ENCODE measurements at places on chromosomes 13 and 19. TPM values are rescaled to one million over a fixed set of nuclear protein-coding genes. Genes with fewer than 3 reads are reported as not detected.
A peak's percentile ranks its signal among the peaks of the same experiment; 100 is the strongest.

GRCh38 chr19:862581-863314 lies 3.3 kb downstream of the CFD start:
- peak; percentile 88 for DNase-seq
- peak overlapping the region; percentile 51 for H3K4me3 ChIP-seq
- peaks cover 15% of the 10 kb centered on the region for H3K4me1 ChIP-seq

GRCh38 chr19:47155148-47155547 lies 24.5 kb downstream of the SAE1 start:
- DNase-seq: no peak
- H3K36me3 ChIP-seq: peaks cover 27% of the 10 kb centered on the region
- no peaks in the 10 kb centered on the region for H3K27me3 ChIP-seq
- no peak overlapping the region for H3K4me3 ChIP-seq
- peak overlapping the region; percentile 59 for H3K27ac ChIP-seq
- H3K4me1 ChIP-seq: peaks cover 66% of the 10 kb centered on the region

Gene DLL3
- 0.72 TPM for total RNA-seq

Gene DCT
- 2.3 TPM for total RNA-seq

Gene ZNF506
- total RNA-seq: 66.0 TPM

Gene ZNF567
- total RNA-seq: 11.2 TPM

Gene SHISA7
- not detected for total RNA-seq

GRCh38 chr13:107867701-107868661 lies 347.4 kb downstream of the LIG4 start:
- H3K36me3 ChIP-seq: peaks cover 2% of the 10 kb centered on the region
- no peak overlapping the region for H3K27ac ChIP-seq
- DNase-seq: peak; percentile 12
- H3K4me1 ChIP-seq: no peaks in the 10 kb centered on the region
- H3K4me3 ChIP-seq: peak overlapping the region; percentile 85

- H3K27ac ChIP-seq: peak overlapping the region; percentile 91
- peak; percentile 62 for DNase-seq
- H3K4me3 ChIP-seq: no peak overlapping the region
- no peaks in the 10 kb centered on the region for H3K27me3 ChIP-seq
- peaks cover 14% of the 10 kb centered on the region for H3K4me1 ChIP-seq
These were observed 28.5 kb downstream of the MED4 start for GRCh38 chr13:48066310-48066989.

GRCh38 chr13:103607995-103608394 lies 541.8 kb upstream of the SLC10A2 start:
- no peaks in the 10 kb centered on the region for H3K4me1 ChIP-seq
- no peak for DNase-seq
- H3K4me3 ChIP-seq: no peak overlapping the region
- no peak overlapping the region for H3K27ac ChIP-seq

- no peak overlapping the region for H3K4me3 ChIP-seq
- H3K36me3 ChIP-seq: no peaks in the 10 kb centered on the region
- no peak for DNase-seq
- H3K27me3 ChIP-seq: no peaks in the 10 kb centered on the region
These were observed 8.4 kb upstream of the SUPT20H start for GRCh38 chr13:37067874-37068273.

DNA sequence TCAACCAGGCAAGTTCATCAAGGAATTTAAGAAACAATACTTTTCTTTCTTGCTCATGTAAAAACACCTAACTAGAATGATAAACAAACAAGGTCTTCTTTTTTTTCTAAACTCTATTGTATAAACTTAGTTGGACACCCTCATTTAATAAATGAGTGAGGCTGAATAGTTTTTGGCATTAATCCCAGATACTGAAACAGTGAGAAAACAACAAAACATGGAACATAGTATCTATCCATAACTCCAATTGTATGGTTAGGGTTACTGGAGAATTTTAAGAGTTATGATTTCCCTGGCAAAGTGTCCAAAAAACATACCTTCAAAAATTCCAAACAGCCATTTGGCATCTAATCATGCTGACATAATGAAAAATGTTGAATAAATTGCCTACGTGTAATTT lies 5.8 kb upstream of the POMP start:
- no peak for DNase-seq
- peaks cover 67% of the 10 kb centered on the region for H3K4me1 ChIP-seq
- no peak overlapping the region for H3K4me3 ChIP-seq
- no peaks in the 10 kb centered on the region for H3K27me3 ChIP-seq
- peaks cover 4% of the 10 kb centered on the region for H3K36me3 ChIP-seq

- H3K4me3 ChIP-seq: no peak overlapping the region
- no peaks in the 10 kb centered on the region for H3K36me3 ChIP-seq
- no peaks in the 10 kb centered on the region for H3K27me3 ChIP-seq
- DNase-seq: no peak
- H3K4me1 ChIP-seq: no peaks in the 10 kb centered on the region
These were observed 34.9 kb downstream of the RXFP2 start for GRCh38 chr13:31774186-31774750.

- H3K36me3 ChIP-seq: no peaks in the 10 kb centered on the region
- H3K4me1 ChIP-seq: no peaks in the 10 kb centered on the region
- no peak overlapping the region for H3K4me3 ChIP-seq
- no peak for DNase-seq
These were observed 92.2 kb downstream of the STOML3 start for GRCh38 chr13:38898481-38898880.

DNA sequence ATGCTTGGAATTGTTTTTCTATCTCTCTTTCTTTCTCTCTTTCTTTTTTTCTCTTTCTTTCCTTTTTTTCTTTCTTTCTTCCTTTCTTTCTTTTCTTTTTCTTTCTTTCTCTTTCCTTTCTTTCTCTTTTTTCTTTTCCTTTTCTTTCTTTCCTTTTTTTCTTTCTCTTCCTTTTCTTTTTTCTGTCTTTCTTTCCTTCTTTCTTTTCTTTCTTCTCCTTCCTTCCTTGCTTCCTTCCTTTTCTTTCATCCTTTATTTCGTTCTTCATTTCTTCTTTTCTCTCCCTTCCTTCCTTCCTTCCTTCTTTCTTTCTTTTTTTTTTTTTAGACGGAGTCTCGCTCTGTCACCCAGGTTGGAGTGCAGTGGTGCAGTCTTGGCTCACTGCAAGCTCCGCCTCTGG lies 1.9 kb upstream of the MEX3D start:
- H3K4me1 ChIP-seq: peaks cover 7% of the 10 kb centered on the region
- peak overlapping the region; percentile 3 for H3K4me3 ChIP-seq
- no peaks in the 10 kb centered on the region for H3K36me3 ChIP-seq
- H3K27me3 ChIP-seq: peaks cover 13% of the 10 kb centered on the region
- DNase-seq: no peak

Gene GSK3A
- total RNA-seq: 43.2 TPM

- H3K36me3 ChIP-seq: no peaks in the 10 kb centered on the region
- H3K4me3 ChIP-seq: no peak overlapping the region
- H3K4me1 ChIP-seq: no peaks in the 10 kb centered on the region
- no peaks in the 10 kb centered on the region for H3K27me3 ChIP-seq
These were observed 507.4 kb upstream of the KLF12 start for GRCh38 chr13:74641586-74641985.

Gene TSHZ3
- 0.74 TPM for total RNA-seq

GRCh38 chr13:33787051-33787591 lies 30.8 kb upstream of the RFC3 start:
- H3K36me3 ChIP-seq: no peaks in the 10 kb centered on the region
- peaks cover 9% of the 10 kb centered on the region for H3K4me1 ChIP-seq
- no peak overlapping the region for H3K27ac ChIP-seq

DNA sequence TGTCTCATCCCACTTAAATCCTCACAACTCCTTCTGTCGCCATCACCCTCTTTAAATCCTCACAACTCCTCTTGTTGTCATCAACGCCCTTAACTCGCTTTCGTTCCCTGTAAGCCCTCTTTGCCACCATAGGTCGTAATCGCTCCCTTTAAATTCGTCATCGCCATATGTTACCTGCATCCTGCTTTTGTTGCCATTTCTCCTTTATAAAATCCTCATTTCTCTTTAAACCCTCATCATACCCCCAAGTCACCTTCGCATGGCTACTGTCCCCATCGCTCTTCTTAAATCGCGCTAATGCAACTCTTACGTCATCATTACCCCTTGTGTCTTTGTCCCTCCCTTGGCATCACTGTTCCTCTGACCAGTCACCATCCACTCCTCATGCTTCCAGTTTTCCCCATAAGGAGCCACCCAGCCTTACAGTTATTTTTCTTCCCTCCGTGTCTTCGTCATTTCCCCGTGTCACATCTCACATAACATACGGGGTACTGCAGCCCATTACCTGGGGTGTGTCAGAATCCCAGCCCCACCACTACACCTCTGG lies 539 bp downstream of the PLD3 start:
- peak overlapping the region; percentile 88 for H3K27ac ChIP-seq
- H3K4me1 ChIP-seq: peaks cover 40% of the 10 kb centered on the region
- DNase-seq: peak; percentile 13
- peak overlapping the region; percentile 94 for H3K4me3 ChIP-seq
- no peaks in the 10 kb centered on the region for H3K36me3 ChIP-seq

GRCh38 chr13:37488726-37489125 lies 109.8 kb downstream of the POSTN start:
- DNase-seq: no peak
- no peak overlapping the region for H3K27ac ChIP-seq
- no peaks in the 10 kb centered on the region for H3K36me3 ChIP-seq
- H3K27me3 ChIP-seq: no peaks in the 10 kb centered on the region
- H3K4me1 ChIP-seq: no peaks in the 10 kb centered on the region

DNA sequence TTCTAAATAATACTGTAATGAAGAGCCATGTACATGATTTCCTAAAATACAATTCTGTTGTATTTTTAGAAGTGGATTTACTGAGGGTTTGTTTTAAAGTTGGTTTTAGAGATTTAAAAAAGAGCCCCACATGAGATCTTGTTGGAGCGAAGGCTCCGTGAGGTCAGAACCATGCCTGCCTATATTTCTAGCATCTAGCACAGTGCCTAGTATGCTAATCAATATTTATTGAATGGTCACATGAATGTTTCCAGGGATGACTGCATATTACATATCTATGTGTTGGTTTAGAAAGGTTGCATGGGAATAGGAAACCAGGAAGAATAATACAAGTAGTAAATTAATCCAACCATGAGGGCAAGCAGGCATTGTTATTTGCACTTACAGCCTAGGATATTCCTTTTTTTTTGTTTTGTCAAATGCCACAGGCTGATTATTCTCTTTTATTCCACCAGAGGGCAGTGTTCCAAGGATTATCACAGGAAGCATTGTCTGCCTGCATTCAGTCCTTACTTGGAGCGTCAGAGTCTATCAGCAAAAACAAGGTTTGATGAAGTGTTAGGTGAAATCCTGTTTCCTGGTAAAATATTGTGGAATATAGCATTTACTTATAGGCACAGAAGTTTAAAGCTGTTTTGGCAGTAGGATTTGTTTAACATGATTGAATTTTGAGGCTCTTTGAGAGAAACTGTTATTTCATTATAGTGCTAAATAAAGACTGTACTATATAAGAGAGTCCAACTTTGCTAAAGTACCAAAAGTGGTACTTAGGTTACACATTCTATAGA lies 46.8 kb downstream of the COG3 start:
- H3K27ac ChIP-seq: peak overlapping the region; percentile 51
- peaks cover 5% of the 10 kb centered on the region for H3K4me1 ChIP-seq
- no peak overlapping the region for H3K4me3 ChIP-seq
- H3K36me3 ChIP-seq: peaks cover 12% of the 10 kb centered on the region
- H3K27me3 ChIP-seq: no peaks in the 10 kb centered on the region

Gene CATSPERD
- not detected for total RNA-seq

Gene ACER1
- total RNA-seq: 0.34 TPM

DNA sequence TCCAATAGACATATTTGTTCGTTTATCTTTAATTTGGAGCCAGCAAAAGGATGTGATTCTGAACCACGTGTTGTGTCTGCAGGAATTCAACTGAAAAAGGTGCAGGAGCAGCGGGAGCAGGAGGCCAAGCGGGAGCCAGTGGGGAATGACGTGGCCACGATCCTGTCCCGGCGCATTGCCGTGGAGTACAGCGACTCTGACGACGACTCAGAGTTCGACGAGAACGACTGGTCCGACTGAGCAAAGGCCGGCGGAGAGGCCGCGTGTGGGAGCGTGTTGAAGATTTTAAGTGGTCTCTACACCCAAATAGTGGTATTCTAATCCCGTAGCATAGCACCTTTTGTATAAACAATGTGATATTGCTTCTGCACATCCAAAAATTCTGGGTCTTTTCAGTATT lies 75.0 kb downstream of the GPR12 start:
- H3K36me3 ChIP-seq: no peaks in the 10 kb centered on the region
- no peak for DNase-seq
- H3K4me3 ChIP-seq: no peak overlapping the region
- no peak overlapping the region for H3K27ac ChIP-seq
- H3K27me3 ChIP-seq: no peaks in the 10 kb centered on the region
- H3K4me1 ChIP-seq: no peaks in the 10 kb centered on the region

DNA sequence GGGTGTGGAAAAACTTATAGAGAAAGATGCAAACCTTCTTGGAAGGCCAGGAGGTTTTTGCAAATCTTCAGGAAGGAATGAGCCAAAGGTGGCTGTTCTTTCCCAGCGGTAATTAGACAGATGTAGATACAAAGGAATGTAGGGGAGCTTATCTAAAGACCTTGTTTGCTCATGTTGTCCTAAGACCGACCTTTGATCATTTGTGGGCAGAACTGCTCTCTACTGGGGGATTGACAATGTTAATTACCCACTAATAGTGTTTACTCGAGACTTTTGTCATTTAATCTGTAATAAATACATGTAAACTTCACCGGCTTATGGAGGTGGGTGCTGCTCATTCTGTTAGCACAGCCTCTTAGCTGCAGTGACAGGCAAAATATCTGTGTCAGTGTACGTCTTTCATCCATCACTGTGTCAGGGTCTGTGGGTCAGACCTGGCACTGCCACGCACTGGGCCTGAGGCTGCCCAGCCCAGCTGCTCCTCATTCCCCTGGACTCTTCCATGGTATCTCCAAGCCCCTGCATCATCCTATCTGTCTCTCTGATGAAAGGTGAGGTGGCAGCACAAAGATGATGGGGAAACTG lies 68.3 kb downstream of the ZNF431 start:
- H3K4me1 ChIP-seq: no peaks in the 10 kb centered on the region
- no peak for DNase-seq
- H3K27ac ChIP-seq: no peak overlapping the region
- H3K36me3 ChIP-seq: peaks cover 4% of the 10 kb centered on the region

GRCh38 chr13:36872621-36873020 lies 47.4 kb downstream of the SMAD9 start:
- no peak for DNase-seq
- H3K4me1 ChIP-seq: no peaks in the 10 kb centered on the region
- no peaks in the 10 kb centered on the region for H3K36me3 ChIP-seq
- no peak overlapping the region for H3K4me3 ChIP-seq
- peaks cover 11% of the 10 kb centered on the region for H3K27me3 ChIP-seq

Gene ZNF492
- total RNA-seq: 0.93 TPM

DNA sequence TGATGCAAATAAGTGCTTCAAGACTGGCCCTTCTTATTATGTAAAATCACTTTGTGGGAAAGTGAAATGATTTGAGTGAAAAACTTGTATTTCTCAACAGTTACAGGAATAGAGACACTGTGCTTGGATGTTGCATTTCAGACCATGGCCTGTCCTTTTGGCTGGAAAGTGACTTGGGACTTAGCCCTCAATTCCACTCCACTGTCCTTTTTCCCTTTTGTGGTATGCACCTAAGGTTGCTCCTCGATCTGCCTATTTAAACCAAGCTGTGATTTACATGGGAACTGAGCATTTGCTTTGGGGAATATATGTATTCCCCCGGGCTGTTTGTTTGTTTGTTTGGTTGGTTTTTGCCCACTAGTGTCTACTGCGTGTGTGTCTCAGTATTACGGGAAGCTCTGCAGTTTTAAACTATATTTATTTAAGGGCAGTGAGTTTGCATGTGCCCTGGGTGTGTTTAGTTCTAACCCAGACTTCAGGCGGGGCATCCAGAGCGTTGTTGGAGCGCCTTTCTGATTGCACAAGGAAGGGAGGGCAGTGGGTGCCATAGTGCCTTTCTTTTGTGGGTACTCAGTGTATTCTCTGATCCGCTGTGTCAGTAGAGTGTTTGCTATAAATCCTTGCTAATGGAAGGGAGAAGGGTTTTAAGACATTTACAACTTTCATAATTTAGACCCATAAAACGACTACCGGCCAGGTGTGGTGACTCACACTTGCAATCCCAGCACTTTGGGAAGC lies 18.2 kb upstream of the RNF113B start:
- H3K27ac ChIP-seq: no peak overlapping the region
- H3K36me3 ChIP-seq: no peaks in the 10 kb centered on the region
- DNase-seq: no peak
- no peaks in the 10 kb centered on the region for H3K4me1 ChIP-seq
- H3K4me3 ChIP-seq: no peak overlapping the region
